ENCODE measurements at places on chromosomes 6 and 20.

- no peak for DNase-seq
Measured at GRCh38 chr6:169396554-169397163, 143.0 kb upstream of the THBS2 start.

DNA sequence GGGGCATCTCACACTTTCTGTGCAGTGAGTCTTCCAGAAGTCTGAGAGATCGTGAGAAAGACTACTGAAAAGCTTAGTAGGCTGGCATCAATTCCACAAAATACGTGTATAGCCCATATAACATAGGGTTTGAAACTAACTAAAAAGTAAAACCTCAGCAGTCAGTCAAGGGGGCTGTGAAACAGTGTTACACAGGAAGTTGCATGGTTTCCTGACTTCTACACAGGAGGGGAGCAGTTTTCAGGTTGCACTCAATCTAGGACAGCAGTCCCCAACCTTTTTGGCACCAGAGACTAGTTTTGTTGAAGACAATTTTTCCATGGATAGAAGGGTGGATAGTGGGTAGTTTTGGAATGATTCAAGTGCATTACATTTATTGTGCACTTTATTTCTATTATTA is 4.7 kb upstream of the LY86 start:
- DNase-seq, result no peak

GRCh38 chr20:23165307-23165750 is 79.2 kb upstream of the CD93 start:
- DNase-seq, result no peak

- DNase-seq, result no peak
Measured at GRCh38 chr20:53215166-53215565, 243.0 kb downstream of the TSHZ2 start.

GRCh38 chr6:27531772-27532459 is 59.0 kb upstream of the ZNF184 start:
- DNase-seq, result no peak

GRCh38 chr6:21265034-21265729 is 328.4 kb upstream of the SOX4 start:
- no peak for DNase-seq

GRCh38 chr6:43819958-43820357 is 49.9 kb downstream of the VEGFA start:
- no peak for DNase-seq

GRCh38 chr20:18019068-18019467 is 38.6 kb downstream of the OVOL2 start:
- no peak for DNase-seq

DNA sequence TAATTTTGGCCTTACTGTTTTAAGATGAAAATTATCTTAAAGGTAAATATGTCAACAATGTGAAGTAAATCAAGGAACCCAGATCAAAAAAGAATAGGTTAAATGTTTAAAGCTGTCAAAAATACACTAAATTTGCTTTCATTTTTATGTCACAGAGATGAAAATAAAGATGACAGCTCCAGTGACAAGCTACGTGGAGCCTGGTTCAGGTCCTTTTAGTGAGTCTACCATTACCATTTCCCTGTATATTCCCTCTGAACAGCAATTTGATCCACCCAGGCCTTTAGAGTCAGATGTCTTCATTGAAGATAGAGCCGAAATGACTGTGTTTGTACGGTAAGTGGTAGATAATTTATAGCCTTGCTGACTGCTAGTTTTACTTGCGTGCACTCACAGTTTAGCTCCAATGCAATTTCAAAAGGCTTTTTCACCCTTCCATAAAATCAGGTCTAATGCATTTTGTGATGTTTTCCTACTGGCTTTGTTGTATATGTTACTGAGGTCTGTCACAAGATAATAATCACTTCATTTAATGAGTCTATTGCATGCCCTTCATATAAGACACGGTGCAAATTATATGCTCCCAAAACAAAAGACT is 1.9 kb downstream of the HEBP2 start:
- DNase-seq, result no peak

GRCh38 chr20:60046011-60046413 is 87.8 kb downstream of the CDH26 start:
- no peak for DNase-seq

DNA sequence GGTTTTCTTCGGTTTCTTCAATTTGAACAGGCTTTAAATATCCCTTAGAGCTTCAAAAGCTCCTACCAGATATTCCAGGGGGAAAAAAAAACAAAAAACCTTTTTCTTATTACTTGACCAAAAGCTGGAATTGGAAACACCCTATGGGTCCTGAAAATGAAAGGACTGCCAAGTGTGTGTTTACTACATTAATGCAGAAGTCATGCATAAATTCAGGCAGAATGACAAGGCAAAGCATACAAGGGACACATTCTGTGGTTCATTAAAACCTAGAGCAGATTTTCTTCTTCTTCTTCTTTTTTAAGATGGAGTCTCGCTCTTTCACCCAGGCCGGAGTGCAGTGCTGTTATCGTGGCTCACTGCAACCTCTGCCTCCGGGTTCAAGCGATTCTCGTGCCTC is 119.1 kb downstream of the GMDS start:
- DNase-seq, result no peak

DNA sequence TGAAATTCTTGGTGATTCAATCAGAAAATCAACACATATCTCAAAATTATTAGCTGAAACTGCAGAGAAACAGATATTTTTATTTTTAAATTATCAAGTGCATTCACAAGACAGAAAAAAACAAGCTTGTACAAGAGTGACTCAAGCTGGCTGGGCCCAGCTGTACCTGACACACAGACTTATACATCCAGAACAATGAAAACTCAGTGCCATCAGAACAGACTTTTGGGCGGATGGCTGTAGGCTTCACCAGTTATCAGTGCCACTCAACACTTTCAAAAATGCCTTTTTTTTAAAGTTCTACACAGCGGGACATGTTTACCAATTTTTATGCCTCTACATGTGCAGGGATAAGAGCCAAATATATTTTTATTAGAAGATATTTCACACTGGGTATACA is 102.8 kb downstream of the MYB start:
- no peak for DNase-seq

GRCh38 chr20:61052195-61052750 is 199.8 kb upstream of the CDH4 start:
- no peak for DNase-seq

GRCh38 chr6:81749707-81750106 is 2.8 kb downstream of the TENT5A start:
- DNase-seq, result no peak

DNA sequence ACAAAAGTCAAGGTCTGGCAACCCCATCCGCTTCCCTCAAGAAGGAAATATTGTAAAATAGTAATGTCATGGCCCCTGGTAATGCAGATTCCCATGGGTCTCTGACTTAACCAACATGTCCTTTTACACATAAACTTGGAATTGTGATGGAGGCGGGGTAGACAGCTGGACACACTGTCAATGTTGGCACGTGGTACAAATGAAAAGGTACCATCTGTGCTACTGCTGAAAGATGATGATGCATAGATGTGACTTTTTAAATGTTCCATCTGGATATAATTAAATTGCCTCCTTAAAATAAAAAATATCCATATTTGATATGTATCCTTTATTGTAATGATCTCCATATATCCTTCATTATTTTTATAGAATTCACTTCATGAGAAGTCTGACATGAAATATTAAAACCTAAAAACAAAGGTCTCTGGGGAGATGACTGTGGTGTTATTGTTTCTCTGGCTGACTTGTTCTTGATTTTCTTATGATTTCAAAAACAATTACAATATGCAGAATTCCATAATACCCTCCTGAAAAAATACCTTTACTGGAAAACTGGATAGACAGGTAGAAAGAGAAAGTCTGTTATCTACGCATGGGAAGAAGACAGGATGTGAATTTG is 104.5 kb downstream of the MKKS start:
- no peak for DNase-seq

DNA sequence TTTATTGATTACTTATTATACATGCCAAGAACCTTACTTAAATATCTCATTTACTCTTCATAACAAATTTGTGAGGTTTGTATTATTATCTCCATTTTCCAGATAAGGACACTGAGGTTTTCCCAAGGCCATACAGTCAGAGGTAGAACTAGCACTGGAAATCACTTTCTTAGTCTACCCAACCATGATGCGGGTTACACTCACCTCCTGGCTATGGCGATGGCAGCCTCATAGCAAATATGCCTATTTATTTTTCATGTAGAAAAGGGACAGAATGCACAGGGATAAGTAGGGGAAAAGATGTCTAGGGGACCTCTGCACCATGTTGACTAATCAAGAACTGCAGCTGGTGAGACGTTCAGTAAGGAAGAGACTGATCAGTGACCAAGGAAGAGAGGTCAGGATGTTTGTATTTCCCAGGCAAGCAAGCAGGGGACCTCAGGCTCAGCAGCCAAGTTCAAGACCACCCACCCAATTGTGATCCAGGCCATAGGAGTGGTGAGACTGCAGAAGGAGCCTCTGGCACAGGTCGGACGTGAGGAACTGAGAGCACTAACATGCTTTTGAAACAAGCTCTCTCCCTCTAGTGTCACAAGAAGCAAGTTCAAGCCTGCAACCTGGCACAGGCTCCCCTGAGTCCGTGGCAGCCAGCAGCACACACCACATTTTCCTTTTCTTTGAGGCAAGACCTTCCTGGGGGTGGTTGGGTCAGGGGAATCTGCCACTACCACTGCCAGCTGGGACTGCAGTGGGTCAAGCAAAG is 97.8 kb downstream of the GMPR start:
- no peak for DNase-seq

GRCh38 chr6:134468633-134469032 is 150.7 kb upstream of the SGK1 start:
- DNase-seq, result no peak

DNA sequence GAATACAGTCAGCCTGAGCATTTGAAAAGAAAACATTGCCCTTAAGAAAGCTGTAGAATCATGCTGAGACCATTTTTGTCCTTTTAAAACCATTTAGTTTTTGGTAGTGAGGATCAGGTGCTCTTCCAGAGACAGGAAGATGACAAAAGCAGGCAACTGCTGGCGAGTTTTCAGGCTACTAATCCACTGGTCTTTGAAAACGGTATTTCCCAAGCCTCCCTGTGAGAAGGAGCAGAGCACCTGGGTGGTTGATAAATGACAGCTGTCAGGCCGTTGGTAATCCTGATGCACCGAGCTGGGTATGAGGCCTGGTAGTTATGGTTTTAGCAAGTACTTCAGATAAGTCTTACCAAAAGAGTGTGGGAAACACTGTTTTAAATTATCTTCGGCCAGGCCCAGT is 10.1 kb upstream of the SEC63 start:
- DNase-seq, result no peak

Data from renal cortex interstitium (tissue), 15 donors.